ENCODE measurements at places on chromosomes 12 and 14.
A peak's percentile ranks its signal among the peaks of the same experiment; 100 is the strongest.

DNA sequence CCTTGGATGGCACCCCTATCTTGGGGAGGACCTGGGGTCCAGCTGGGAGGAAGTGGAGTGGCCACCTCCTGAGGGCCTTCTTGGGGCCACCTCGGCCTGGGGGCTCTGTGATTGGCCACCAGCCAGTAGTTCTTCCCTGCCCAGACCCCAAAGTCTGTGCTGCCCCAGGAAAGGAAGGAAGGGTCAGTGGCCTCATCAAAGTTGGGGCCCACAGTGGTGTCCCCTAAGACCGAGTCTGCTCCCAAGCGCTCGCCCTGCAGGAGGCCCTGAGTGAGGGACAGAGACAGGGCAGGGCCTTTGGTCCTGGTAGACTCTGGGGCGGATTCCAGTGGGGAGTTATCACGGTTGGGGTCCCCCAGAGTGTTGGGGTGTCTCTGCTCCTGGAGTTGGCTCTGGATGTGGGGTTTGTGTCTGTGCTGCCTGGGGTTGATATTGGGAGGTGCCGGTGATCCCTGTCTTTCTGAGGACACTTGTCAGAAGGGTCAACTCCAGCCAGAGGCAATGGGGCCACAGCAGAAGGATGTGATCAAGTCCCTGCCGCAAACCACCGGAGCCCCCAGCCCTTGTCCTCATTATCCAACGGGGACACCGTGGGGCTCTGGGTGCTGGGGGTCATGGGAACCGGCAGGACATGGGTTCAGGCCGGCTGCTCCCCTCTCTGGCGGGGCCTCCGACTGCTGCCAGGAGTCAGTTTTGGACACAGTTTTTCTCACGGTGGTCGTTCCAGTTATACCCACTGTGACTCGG is 364.3 kb downstream of the TMEM121 start:
- DNase-seq, result peak; percentile 11

DNA sequence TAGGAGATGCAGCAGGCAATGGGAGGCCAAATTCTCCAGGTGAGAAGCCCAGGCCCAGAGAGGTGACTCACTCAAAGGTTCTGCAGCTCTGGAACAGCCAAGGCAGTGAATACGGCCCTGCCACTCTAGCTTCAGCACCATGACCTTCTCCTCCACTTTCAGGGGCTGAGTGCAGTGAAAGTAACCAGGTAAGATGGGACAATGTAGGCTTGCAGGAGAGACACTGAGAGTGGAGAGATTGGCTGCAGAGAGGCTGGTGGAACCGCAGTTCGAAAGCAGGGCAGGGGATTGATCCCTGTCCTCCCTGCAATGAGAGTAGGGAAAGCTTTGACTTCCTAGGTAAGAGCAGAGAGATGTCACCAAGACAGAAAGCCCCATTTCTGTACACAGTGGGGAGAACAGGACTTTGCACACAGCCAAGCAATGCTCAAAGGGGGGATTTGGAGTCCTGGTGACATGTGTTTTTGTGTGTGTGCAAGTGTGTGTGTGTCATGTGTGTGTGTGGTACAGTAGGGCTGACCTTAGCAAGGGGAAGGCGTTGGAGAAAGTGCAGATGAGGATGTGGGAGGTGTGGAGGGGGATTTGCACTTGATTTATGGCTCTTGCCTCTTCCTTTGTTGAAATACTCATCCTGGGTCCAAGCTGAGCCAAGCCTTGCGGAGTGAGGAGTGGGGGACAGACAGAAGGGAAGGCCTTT is 12.7 kb downstream of the DHRS2 start:
- DNase-seq, result no peak

DNA sequence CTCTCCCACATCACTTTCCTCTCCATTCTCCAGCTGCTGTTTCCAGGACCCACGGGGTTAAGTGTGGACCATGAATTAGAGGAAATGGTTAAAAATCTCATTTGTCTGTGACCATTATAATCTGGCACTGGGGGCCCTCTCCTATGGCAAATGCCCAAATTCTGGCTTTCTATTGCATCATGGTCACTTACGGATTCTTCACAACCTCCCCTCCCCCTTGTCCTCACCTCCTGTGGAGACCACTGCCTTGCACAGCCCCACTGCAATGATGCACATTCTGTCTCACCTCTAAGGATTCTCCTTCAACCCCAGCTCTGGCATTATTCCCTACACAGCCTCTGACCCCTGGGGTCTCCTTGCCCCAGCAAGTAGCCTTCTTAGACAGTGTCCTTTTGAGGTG is 18.9 kb downstream of the BCAT1 start:
- no peak for DNase-seq

GRCh38 chr14:85587151-85587711 is 57.3 kb downstream of the FLRT2 start:
- DNase-seq, result no peak

GRCh38 chr12:8913702-8914032 is 642 bp upstream of the PHC1 start:
- DNase-seq, result no peak

GRCh38 chr14:82060219-82060618 is 526.6 kb upstream of the SEL1L start:
- no peak for DNase-seq

GRCh38 chr14:45939572-45939971 is 686.6 kb upstream of the MIS18BP1 start:
- no peak for DNase-seq

DNA sequence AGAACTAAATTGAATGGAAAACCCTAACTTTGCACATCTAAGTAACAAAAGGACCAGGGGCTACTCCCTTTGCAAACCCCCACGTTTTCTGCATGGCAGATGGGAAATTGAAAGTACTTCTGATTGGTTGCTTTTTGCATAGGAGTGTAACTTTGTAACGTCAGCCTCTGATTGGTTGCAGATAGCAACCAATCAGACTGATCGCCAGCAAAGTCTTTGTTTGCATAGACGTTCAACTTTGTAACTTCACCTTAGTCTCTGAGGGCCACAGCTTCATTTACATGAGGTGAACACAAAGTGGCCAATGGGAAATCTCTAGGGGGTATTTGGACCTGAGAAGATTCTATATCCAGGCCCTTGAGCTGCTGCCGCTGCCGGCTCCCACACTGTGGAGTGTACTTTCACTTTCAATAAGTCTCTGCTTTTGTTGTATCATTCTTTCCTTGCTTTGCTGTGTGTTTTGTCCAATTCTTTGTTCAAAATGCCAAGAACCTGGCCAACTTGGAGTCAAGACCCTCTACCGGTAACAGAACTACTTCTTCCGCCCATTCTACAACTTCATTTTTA is 102.5 kb upstream of the PRICKLE1 start:
- DNase-seq, result no peak

DNA sequence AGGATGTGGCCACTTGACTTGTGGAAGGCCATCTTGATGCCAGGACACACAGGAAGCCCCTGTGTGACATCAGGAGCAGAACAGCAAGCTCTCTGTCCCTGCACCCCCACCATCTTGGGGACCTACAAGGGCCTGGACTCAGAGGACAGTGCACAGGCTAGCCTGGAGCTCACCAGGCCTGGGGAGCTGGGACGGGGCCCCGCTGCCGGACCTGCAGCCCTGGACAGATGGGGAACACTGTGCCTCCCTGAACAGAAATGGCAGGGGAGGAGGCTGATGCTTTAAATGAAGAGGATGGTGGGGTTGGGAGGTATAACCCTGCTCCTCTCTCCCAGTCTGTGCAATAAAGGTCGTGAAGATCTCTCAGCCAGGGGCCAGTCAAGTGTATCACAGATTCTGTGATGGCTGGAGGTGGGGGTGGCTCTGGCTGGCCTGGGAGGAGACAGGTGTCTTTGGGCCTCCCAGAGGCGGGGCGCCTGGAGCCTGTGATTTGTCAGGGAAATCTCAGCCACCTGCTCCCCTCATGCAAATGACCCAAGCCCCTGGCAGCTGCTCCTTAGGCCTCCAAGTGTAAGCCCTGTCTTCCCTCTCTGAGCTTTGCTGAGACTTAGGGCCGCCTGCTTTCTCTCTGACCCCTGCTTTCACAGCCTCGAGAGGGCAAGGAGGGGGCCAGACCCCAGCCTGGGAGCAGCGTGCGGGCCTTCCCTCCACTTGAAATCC is 1.1 kb upstream of the GNB3 start:
- peak; percentile 20 for DNase-seq

- no peak for DNase-seq
Measured at GRCh38 chr14:60502541-60502940, 6.4 kb upstream of the SIX6 start.

GRCh38 chr12:119770146-119770545 is 102.2 kb downstream of the PRKAB1 start:
- DNase-seq, result no peak

GRCh38 chr14:104145826-104146601 is 7.6 kb downstream of the KIF26A start:
- DNase-seq, result peak; percentile 23

- DNase-seq, result no peak
Measured at GRCh38 chr12:123763093-123763492, 992 bp downstream of the DNAH10 start.

DNA sequence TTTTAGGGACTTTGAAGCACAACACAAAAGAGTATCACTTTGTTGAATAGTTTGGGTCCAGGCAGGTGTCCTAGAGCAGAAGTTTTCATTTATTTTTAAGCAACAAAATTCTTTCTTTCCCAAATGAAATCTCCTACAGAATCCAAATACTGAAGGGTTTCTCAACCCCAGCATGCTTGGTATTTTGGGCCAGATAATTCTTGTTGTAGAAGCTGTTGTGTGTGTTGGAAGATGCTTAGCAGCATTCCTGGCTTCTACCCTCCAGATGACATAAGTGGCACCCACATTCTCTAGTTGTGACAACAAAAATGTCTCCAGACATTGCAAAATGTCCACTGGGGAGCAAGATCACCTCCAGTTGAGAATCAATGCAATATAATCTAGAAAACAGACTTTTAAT is 97.8 kb downstream of the PRKCH start:
- DNase-seq, result no peak

DNA sequence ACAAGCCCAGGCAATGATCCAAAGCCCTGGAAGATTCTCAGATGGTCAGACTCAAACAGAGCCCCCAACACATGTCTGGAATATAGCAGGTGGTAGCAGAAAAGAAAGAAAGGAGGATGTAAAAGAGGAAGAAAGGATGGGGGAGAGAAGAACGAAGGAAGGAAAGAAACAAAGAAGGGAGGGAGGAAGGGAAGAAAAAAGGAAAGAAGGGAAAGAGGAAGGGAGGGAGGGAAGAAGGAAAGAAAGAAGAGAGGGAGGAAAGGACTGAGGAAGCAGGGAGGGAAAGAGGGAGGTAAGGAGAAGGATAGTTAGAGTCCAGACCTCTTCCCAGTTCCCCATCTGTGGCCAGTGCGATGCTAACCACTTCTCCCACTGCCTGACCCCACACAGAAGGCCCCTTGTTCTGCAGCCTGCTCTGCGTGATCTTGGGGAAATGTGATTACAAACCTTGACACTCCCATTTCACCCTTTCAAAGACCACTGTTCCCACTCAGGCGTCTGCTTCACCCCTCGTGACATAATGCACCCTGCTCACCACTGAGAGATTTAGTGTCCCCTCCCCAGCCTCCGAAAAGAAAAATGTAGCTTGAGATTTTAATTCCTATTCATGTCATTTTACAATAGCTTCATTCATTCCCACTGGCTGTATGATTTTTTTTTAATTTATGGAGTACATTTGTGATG is 357.9 kb downstream of the BCL11B start:
- no peak for DNase-seq

GRCh38 chr12:2267703-2268470 is 215.1 kb downstream of the CACNA1C start:
- no peak for DNase-seq

- DNase-seq, result no peak
Measured at GRCh38 chr12:13772264-13772663, 209.1 kb downstream of the GRIN2B start.

DNA sequence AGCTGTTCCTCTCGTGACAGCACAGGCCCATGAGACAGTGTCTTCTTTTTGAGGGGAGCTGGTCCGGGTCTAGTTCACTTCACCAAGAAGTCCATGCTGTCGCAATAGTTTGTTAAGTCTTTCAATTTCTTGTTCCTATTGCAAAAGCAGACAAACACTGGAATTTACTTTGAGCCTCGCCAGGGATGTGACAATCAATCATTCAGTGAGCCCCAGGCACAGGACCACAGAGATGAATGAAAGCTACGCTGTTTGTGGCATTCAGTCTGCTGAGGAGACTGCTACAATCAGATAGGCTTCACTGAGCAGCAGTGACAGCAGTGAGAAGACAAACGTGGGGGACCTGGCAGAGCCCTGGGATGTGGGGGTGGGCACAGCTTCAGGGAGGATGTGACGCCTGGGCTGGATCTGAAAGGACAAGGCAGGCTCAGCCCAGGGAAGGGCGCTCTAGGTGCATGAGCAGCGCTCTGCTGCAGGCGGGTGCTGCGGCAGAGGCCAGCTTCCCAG is 35.5 kb downstream of the TCTN1 start:
- no peak for DNase-seq

DNA sequence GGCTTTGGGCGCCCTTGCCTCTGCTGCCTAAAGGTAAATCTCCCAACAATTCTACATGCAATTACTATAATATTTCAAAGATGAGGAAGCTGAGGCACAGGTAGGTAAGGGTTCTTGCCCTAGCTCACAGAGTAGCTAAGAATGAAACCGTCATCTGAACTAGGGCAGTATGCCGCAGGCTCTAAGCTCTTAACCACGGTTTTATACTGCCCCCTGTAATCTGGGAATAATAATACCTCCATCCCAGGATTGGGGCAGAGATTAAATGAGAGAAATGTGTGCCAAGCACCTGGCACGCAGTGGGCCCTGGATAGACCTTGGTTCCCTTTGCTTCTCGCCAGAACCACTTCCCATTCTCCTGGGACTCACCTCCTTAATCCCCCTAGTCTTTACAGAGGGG is 1.5 kb upstream of the HRK start:
- no peak for DNase-seq

DNA sequence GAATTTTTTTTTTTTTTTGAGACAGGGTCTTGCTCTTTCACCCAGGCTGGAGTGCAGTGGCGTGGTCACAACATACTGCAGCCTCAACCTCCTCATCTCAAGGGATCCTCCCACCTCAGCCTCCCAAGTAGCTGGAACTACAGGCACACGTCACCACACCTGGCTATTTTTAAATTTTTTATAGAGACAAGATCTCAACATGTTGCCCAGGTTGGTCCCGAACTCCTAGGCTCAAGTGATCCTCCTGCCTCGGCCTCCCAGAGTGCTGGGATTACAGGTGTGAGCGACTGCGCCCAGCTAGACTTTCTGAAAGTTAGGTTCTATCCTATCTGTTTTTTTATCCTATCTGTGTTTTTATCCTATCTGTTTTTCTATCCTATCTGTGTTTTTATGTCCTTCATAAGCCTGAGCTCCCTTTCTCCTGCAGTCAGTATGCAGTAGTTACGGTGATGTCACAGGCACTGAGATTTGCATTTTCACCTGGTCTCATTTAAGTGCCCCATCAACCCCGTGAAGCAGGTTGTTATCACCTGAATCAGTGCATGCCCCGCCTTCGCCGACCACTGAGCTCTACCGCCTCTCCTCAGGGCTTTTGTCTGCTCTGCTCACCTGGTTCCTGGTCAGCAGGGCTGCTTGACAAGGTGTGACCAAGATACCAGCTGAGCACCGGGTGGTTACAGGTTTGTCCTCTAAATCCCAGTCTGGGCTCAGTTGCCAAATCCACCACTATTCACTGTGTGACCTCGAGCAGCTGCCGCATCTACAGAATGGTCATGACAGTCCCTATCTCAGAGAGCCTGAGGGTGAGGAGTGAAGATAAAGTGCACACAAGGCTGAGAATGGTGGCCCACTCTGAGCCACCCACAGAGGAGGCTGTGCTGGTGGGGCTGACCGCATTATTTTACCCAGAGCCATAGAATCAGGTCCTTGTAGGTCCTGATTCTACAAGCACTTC is 33.1 kb downstream of the SYNDIG1L start:
- DNase-seq, result no peak

GRCh38 chr14:86333493-86333892 is 803.5 kb downstream of the FLRT2 start:
- DNase-seq, result no peak

All from left ventricle myocardium superior (tissue), 1 donor.